ENCODE measurements at places on chromosomes 2 and 18.

- DNase-seq = no peak
Measured at GRCh38 chr2:217973008-217973787, 29.6 kb downstream of the TNS1 start.

- no peak for DNase-seq
Measured at GRCh38 chr2:233051241-233052149, 8.6 kb upstream of the INPP5D start.

DNA sequence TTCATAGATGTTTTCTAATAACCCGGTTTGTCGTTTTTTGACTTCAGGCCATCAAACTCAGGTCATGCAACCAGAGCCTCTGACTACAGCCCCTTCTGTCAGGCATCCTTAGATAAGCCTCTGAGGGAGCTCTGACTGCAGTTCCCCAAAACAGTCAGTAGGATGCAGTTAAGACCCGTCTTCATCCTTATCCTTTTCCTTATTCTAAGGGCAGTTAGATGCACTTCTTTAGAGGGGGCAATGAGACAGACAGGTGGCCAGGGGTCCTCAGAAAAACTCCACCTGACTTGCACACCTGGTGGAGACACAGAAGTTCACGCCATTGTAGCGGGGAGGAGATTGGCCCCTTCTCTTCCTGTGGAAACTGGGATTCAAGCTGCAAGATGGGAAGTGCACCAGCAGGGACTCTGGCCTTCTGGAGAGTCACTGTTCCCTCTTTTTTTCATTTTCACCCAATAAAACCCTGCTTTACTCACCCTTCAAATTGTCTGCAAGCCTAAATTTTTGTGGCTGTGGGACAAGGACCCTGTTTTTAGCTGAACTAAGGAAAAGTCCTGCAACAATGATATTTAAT, 104.8 kb upstream of the TFPI start:
- DNase-seq = peak; percentile 36

DNA sequence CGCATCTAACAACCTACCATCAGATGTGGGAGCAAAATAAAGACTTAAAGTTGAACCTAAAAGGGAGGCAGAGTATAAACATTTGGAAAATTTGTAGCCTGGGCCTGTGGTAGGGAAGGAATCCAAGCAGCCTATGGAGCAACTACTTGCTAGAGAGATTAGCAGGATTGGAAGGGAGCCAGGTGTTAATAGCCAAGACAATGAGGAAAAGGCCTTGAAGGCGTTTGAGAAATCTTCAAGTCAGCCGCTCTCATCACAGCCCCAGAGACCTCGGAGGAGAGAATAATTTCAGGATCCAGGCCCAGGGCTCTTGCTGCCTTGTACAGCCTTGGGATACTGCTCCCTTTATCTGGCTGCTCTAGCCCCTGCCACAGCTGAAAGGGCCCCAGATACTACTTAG, 219.7 kb downstream of the THSD7B start:
- no peak for DNase-seq

GRCh38 chr2:180707175-180707883, 273.1 kb upstream of the UBE2E3 start:
- DNase-seq = no peak

GRCh38 chr2:236809716-236810115, 240.1 kb downstream of the ACKR3 start:
- DNase-seq = no peak

GRCh38 chr2:70520825-70521224, 32.8 kb downstream of the TGFA start:
- DNase-seq = no peak

DNA sequence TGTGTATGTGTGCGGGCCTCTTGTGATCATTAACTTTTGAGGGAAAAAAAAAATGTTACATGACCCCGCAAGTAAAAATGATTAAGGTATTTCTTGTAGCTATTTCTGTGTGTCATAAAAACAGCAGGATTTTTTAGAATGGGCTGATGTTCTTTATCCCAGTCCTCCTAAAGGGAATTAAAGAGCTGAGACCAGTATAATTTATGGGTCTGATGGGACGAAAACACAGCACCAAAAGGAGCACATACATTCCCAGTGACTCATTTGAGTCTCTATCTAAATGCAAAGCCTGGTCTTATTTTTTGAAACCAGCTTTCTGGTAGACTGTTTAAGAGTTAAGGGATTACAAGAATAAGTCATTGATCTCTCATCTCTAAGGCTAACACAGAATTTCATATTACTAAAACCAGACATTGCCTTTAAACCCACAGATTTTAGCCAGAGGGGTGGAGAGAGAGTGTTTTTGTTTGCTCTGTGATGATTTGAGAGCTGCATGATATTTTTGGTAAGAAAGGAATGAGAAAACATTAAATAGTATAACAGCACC, 342.3 kb upstream of the EPHA4 start:
- no peak for DNase-seq

GRCh38 chr2:31739161-31739560, 158.4 kb upstream of the SRD5A2 start:
- no peak for DNase-seq

DNA sequence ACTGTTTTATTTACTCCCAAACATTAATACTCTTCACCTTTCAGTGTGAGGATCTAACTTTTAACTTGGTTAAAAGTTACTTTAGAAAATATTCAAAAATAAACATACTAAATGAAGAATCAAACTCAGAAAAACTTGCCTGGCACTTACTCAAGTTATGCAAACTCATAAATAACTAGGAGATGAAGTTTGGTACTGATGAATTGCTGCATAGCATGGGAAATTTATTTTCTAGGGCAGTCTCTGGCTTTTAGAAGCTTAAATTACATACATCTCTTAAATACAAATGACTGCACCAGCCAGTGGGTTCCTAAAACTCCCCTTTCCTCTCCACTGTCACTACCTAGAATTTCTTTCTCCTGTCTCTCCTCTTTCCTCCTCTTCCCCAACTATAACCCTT, 46.7 kb upstream of the CREB1 start:
- no peak for DNase-seq

DNA sequence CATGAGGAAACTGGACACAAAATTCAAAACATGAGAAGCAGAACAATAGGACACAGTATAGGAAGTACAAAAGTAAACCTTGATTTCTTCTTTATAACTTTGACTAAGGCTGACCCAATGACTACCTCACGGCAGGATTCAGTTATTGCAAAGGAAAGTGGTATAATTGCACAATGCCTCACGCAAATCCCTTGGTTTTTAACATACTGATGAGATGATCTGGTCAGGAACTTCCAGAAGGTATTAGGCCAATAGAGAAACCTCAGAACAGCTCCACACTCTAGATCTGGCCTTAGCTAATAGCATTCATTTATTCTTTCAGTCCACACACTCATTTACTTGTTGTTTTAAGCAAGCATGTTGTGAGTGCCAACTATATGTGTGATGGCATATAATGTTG, 1526.9 kb upstream of the ACVR2A start:
- DNase-seq = no peak

- peak; percentile 78 for DNase-seq
Measured at GRCh38 chr18:3839581-3839981, 389.6 kb downstream of the TGIF1 start.

- DNase-seq = no peak
Measured at GRCh38 chr18:10296491-10296890, 157.9 kb upstream of the APCDD1 start.

DNA sequence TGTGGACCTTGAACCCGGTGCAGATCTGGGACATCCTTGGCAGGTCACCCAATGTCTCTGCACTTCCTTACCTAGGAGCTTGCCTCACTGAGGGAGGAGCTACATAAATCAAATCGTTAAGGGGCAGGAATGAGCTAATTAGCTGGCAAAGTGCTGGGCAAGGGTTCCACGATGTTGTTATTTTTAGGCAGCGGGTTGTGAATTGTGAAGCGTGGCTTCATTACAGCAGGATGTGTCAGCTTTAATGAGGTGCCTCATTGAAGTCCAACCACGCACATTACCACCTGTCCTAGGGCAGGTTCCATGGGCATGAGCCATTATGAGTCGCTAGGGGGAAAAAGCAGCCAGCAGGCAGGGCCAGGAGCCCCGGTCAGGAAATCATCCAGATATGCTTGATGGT, 127.0 kb upstream of the AGAP1 start:
- no peak for DNase-seq

DNA sequence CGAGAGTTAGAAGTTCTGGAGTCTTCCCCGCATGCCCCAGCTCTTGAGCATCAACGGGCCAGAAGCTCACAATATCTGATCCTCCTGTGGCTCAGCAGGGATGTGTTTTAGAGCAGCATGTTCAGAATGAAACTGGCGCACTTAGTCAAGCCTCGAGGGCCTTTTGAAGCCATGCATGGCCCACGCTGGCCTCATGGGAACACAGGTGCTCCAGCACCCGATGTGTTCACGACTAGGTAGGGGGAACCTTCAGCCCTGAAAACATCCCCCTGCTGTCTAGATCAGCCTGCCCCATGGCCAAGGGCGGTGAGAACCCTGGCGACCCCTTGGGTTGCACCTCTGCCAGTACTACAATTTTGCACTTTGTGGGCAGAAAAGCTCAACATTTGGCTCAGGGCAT, 32.8 kb downstream of the MSH6 start:
- DNase-seq = no peak
